ENCODE measurements at places on chromosomes 11 and 22.

- peak; percentile 27 for DNase-seq
These were observed 11.9 kb downstream of the HIRA start for GRCh38 chr22:19419464-19420178.

DNA sequence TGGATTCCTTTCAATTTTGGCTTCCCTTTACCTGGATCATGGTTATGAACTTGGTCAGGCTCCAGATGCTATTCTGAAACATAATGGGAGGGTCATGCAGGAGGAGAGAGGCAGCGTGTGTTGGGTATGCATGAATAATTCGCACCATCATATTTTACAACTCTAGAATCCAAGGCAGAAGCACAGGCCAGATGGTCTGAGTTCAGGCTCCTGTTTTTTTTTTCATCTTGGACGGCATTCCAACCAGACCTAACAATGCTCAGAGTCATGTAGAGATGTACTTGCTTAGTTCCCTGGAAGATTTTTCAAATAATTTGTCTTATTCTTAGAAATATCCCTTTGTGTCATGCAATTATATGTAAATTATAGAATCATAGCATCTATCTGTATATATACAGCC is 393.5 kb downstream of the JRKL start:
- no peak for DNase-seq

- no peak for DNase-seq
These were observed 110.9 kb downstream of the ELP4 start for GRCh38 chr11:31620434-31620833.

DNA sequence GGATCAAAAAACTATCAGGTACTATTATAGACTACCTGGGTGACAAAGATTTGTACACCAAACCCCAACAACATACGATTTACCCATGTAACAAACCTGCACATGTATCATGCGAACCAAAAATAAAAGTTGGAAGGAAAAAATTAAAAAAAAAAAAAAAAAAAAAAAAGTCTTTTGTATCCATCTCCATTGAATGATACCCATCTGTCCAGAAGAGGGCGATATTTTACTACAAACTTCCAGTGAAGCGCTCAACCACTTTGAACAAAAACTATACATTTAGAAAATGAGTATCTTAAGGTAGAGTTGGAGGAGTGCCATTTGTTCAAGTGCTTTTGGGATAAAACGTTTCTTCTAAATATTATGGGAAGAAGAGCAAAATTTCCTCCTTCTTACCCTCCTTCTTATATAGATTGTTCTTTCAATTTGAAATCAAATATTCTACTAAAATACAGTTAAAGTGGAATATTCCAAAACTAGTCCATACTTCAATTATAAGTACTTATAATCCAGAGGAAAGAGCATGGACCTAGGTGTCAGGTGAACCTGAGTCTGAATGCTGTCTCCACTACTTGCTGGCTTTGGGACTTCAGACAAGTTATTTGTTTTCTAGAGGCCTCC is 23.3 kb downstream of the ARL14EP start:
- DNase-seq = no peak

- DNase-seq = no peak
These were observed 6.8 kb upstream of the IL17REL start for GRCh38 chr22:50019316-50019715.

GRCh38 chr22:46636221-46637002 is 16.2 kb downstream of the GRAMD4 start:
- DNase-seq = no peak

- no peak for DNase-seq
These were observed 322.4 kb downstream of the CNTN5 start for GRCh38 chr11:99343117-99343516.

- no peak for DNase-seq
These were observed 175.2 kb downstream of the NELL1 start for GRCh38 chr11:20844630-20845029.

- DNase-seq = no peak
These were observed 587.2 kb downstream of the BUD13 start for GRCh38 chr11:116185551-116185950.

DNA sequence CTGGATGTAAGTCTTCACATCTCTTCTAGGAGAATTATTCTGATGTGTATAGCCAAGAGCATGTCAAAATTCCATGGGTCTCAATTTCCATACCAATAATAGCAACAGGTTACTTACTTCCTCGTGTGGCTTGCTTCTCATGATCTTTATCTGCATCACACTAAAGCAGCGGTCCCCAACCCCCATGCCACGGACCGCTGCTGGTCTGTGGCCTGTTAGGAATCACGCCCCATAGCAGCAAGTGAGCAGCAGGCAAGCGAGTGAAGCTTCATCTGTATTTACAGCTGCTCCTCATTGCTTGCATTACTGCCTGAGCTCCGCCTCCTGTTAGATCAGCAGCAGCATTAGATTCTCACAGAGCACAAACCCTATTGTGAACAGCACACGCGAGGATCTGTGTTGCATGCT is 28.9 kb upstream of the SLC25A1 start:
- no peak for DNase-seq

DNA sequence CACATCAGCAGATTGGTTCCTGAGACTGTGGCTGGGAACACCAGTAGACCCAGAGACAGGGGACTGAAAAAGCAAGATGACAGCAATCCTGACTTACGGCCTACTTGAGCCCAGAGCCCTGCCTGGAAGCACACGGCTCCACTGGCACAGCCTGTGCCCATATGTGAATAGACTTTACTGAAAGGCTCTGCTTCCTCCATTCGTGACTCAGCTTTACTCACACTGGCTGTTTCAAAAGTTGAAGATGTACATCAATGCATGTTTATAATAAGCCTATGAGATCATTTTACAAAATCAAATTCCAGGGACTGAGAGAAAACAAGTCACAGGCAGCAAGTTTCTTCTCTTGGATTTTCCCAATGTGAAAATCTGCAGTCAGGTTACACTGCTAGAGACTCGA is 134.6 kb upstream of the TEAD1 start:
- DNase-seq = no peak

DNA sequence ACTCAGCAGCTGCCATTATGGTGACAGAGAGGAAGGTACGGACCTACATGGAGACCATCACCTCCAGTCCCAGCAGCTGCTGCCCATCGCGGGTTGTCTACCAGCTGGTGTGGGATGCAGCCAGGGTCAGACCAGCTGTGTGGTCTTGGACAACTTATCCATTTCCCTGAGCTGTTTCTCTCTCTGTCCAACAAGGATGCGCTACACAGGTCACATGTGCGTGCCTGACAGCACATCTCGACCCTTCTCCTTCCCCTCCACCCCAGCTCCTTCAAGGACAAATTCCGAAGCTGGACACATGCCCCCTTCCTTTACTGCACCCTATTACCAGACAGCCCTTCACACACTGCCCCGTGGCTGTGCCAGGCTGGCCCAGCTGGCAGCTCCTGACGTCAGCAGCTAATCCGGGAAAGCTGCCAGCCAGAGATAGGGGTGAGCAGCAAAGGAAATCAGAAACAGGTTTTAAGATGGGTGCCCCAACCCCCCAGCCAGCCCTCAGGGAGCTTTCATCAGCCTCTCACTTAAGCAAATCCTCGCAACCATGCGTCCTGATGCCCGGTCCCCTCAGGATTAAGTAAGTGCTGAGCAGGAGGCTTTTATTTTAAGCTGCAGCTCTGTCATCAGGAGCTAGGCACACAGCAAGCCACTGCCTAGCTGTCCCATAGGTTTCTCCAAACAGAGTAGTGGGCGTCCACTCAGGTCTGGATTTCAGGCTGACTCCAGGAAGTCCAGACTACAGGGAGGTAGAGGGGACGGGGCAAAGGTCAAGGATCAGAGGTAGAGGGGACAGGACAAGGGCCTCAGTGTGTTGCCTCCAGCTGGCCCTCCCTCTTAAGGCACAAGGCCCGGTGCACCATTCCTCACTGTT is 20.3 kb downstream of the TEF start:
- no peak for DNase-seq

GRCh38 chr11:11724994-11725393 is 103.2 kb upstream of the GALNT18 start:
- no peak for DNase-seq

GRCh38 chr11:68651208-68651984 is 32.9 kb upstream of the GAL start:
- DNase-seq = no peak

GRCh38 chr22:29578462-29579200 is 2.3 kb downstream of the NIPSNAP1 start:
- no peak for DNase-seq

DNA sequence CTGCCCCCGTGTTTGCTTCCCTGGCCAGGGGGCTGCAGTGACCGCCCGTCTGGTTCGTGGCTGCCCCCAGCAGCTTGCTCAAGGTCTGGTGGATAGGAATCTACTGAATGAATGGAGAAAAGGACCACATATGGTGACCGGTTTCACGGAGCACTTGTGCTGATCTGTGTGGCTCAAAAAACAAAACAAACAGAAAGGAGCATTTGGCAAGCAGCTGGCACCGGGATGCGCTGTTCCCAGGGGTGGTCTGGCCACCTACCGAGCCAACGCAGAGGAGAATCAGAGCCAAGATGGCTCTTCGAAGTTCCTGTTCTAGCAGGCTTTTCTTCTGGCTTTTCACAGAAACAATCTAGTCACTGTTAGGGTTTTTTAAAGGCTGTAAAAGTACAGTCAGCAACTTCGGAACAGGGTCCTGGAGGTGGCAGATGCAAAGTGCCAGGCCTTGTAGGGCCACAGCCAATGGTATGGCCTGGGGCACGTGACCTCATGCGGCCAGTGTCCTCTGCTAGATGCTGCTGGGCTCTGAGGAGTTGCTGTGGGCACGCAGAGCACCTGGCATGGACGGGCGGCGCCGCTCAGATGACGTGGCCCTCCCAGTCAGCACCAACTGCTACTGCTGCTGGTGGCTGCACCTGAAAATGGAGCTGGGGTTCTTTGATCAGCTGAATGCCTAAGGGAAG is 27.3 kb upstream of the PACSIN2 start:
- DNase-seq = no peak

- peak; percentile 62 for DNase-seq
These were observed 1.7 kb upstream of the RTN4RL2 start for GRCh38 chr11:57458410-57459163.

DNA sequence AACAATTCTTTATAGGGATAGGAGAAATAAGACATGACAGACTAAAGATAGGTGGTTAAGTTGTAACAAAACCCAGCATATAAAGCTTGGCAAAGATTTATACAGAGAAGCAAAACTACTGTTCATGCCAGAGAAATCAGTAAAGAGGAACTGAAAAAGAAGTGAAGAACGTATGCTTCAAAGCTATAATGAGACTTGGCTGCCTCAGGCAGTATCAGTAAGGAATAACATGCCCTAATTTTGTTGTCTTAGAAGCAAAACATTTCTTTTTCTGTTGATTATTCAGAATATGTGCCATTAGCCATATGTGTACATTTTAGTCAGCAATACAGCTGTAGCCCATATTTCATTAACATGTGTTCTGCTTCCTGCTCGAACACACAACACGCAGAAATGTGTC is 403.2 kb downstream of the NELL1 start:
- no peak for DNase-seq

Data from stimulated activated naive CD4-positive, alpha-beta T cell treated with Interleukin-2 at 50 U/mL for 16 hours (primary cell).